ENCODE measurements at places on chromosomes 1 and 21.

DNA sequence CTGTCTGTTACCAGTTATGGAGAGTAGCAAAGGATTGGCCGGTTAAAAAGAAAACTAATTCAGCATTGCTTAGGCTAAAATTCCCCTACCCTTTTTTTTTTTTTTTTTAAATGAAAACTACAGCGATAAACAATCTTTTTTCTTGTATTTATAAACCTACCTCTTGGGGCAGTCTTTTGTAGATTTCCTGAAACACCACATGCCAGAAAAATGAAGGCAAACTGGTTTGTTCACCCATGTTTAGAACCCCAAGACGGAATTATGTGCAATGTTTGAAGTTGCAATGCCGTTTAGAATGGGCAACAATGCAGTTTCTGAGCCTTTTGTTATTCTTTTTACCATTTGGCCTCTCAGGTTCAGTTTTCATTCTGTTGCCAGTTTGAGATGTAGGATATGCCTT is 59.1 kb downstream of the PRDM2 start:
- no peak for DNase-seq

DNA sequence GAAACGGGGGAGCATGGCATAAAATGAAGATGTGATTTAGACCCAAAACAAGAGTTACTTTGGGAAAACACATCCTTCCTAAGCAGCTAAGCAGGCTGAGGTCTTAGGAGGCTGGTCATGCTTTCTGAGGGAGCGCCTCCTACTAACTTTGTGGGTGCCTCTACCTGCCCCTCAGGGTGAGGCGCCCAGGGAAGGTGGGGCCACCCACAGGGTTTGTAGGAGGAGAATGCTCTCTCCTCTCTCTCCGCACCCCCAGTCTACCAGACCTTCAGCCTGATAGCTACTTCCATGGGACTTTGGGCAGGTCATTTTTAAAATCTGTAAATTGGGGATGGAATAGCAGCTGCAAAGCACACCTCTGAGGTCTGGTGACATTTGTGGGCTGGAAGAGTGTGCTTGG is 23.8 kb downstream of the SLC27A3 start:
- no peak for DNase-seq

DNA sequence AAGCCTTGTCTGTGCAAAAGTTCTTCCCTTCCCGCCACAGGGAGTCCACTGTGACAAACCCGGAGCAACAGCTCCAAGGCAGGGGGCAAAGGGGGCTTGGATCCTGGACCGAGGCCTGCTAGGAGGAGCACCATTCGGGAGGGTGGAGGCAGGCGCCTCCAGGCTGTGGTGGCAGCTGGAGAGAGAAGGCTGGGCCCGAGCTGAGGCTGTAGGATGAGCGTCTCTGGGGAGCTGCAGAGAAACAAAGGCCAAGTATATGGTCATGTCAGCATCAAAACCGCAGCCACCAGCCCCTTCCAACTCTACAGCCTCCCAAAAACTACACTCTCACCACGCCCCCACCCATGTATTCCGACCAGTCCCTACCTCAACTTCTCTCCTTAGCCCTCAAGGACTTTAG is 579 bp downstream of the SH3BP5L start:
- DNase-seq: no peak

DNA sequence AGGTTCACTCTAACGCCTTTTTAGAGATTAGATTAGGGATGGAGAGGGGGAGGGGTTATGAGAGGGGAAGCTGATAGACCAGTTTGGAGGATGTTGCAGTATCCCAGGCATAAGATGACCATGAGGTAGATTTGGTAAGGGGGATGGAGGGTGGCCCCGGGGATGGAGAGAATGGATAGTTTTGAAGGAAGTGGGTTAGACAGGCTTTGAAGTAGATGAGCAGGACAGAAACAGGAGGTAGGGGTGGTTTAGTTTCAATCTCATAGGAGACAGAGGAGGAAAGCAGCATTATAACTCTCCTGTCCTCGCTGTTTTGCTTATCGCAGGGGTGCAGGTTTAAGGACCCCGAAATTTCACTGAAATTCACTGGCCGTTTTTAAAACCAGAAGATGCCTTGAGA is 11.8 kb downstream of the UBIAD1 start:
- no peak for DNase-seq

DNA sequence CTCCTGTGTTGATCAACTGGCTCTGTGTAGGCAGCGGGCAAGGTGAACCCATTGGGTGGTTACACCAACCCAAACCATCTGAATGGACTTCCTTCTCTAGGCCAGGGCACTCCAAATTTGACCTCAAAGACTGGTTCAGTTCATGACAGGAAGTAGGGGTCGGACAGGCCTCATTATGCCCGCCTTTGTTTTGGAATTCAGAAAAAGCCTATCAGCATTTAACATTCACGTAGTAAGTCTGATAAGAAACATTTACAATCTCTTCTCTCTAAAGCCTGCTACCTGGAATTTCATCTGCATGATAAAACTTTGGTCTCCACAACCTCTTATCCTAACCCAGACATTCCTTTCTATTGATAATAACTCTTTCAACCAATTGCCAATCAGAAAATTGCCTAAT is 97.1 kb upstream of the ETV3 start:
- DNase-seq: peak; percentile 62

GRCh38 chr21:46667741-46668380 is 32.4 kb downstream of the PRMT2 start:
- DNase-seq: peak; percentile 37

- DNase-seq: peak; percentile 81
Observed at GRCh38 chr1:16215882-16216753, 3.7 kb upstream of the ARHGEF19 start.

GRCh38 chr1:91059157-91059556 is 37.3 kb upstream of the ZNF644 start:
- no peak for DNase-seq

DNA sequence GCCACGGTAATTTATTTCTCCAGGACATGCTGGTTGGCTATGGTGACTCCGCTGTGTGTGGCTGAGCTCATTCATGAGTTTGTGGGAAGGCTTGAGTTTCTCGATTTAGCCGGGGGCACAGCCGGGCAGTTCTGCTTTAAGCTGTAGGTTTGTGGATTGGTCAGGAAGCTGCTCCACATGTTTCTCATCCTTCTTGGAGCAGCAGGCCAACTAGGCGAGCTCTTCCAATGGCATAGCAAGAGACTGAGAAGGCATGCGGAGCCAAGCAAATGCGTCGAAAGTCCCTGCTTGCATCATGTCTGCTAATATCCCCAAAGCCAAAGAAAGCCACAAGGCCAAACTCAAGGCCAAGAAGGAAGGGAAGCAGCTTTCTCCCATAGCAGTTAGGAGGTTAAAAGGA is 71.6 kb upstream of the GREM2 start:
- no peak for DNase-seq

DNA sequence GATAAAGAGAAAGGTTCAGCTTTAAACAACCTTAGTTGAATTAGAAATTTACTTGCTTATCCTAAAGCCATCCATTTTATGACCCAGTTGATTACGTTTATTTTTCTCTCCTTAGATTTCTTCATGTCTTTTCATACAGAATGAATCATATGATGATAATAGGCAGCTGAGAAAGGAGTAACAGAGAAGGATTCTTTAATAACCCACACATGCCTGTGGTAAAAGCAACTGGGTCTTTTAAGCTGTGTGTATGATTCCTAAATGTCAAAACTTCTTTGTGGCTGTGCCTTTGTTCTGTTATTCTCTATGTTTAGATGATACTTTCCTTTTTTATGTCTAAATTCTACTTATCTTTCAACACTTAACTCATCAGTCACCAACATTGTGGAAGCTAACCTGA is 626.5 kb downstream of the NCAM2 start:
- DNase-seq: no peak

DNA sequence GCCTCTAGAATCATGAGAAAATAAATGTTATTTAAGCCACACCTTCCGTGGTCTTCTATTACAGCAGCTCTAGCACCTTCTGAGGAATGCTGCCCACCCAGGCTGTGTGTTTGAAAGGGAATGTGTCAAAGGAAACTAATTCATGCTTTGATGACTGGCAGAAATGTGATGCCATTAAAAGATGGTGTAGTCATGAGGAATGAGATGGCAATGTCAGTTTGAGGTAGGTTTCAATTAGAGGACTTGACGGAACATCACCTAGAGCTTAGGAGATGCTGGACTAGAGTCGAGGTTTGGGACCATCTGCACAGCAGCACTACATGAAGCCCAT is 10.6 kb downstream of the PDZK1 start:
- DNase-seq: no peak

Data from CMK (cell line).